Osteoblast (primary cell): ENCODE measurements at places on chromosomes 3 and 15. TPM values are rescaled to one million over a fixed set of nuclear protein-coding genes. Genes with fewer than 3 reads are reported as not detected.

Gene GPR171
- total RNA-seq, result not detected in 2 replicates

DNA sequence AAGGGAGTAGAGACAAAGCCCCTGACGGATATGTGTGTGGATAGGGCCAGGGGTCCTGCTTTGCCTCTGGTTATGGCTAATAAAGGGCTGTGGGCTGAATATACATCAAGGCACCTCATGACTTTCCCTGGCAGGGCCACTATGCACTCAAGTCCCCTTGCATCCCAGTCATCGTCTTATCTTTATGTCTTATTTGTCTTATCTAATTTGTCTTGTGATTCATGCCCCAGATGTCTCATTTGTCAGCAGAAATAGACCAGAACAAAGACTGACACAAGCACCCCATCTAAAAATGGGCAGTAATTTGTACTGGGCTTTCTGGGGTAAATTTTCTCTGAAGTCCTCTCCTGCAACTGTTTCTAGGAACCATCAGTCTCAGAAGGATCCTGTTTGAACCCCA is 68.6 kb downstream of the ITGA11 start:
- no peak for DNase-seq

DNA sequence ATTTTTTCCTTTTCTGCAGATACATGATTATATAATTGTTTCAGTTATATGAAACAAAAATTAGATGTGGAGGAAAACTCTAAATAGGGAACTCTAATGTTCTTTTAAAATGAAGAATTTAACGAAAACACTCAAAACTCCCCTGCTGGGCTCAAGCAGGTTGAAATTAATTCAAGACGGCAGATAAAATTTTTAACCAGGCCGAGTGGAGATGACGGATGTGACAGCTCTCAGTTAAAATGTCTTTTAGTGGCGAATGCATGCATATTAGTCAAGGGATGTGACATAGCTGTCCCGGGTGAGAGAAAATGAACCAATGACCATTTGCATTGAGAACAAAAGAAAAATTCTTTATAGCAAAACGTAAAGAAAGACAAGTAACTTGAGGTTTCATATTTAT is 110.1 kb downstream of the ROBO2 start:
- no peak for DNase-seq

Gene MNS1
- 2.2 and 2.9 TPM in 2 replicates for total RNA-seq

- DNase-seq, result peak; percentile 97
Observed at GRCh38 chr15:90902840-90903732, at the start of gene MAN2A2. Gene MAN2A2, plus strand, starts transcription at chr15:90903302. Its CDS starts 906 bp downstream, at chr15:90904208.

- DNase-seq, result peak; percentile 74
Observed at GRCh38 chr3:37163262-37164015, 10.9 kb downstream of the LRRFIP2 start.

DNA sequence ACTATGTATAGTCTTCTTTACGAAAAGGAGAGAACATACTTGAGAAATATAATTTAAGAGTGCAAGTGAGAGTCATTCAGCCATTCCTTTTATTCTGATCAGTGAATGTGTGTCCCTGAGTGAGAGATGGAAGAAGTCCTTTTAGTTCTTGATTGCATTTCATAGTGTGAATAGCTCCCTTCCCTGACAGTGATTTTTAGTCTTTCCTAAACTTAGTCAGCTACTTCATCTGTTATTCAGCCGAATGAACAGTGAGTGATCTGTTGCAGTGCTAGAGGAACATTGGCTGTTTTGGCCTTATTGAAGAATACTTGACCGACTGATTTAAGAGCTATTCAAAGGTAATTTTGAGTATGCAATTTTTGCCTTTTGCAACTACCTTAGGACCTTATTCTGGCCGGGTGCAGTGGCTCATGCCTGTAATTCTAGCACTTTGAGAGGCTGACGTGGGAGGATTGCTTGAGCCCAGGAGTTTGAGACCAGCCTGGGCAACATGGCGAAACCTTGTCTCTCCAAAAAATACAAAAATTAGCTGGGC is 45.5 kb downstream of the UBE2E2 start:
- DNase-seq, result no peak

DNA sequence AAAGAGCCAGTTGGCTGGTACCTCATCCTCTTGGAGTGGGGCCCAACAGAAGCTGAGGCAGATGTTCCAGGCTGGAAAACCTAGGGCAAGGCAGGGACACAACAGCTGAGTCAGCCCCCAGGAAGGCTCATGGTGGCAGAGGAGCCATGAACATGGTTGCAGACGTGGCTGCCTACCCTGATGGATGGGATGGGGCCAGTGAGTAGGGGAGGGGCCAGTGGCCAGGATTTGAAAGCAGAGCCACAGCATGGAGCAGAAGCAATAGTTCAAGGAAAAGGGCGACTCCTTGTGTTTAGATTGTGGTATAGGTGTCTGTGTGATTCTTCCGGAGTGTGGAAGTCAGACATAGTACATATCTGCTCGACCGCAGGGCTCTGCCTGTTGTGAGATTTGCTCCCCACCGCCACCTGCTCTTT is 24.2 kb downstream of the PXYLP1 start:
- no peak for DNase-seq
